SJCRH30 (cell line): ENCODE measurements at places on chromosomes 2 and 18. TPM values are rescaled to one million over a fixed set of nuclear protein-coding genes. Genes with fewer than 3 reads are reported as not detected.

GRCh38 chr2:98558852-98559530 lies 49.3 kb downstream of the COA5 start:
- H3K4me1 ChIP-seq, result no peaks in the 10 kb centered on the region
- H3K36me3 ChIP-seq, result peaks cover 5% of the 10 kb centered on the region; the same call in 1 of the 2 replicates
- no peak overlapping the region for H3K27ac ChIP-seq
- no peak overlapping the region for H3K4me3 ChIP-seq
- H3K27me3 ChIP-seq, result no peaks in the 10 kb centered on the region

GRCh38 chr2:36489281-36489680 lies 108.7 kb downstream of the FEZ2 start:
- H3K4me3 ChIP-seq, result no peak overlapping the region
- H3K27ac ChIP-seq, result no peak overlapping the region
- H3K27me3 ChIP-seq, result no peaks in the 10 kb centered on the region
- no peaks in the 10 kb centered on the region for H3K36me3 ChIP-seq
- no peak for DNase-seq

DNA sequence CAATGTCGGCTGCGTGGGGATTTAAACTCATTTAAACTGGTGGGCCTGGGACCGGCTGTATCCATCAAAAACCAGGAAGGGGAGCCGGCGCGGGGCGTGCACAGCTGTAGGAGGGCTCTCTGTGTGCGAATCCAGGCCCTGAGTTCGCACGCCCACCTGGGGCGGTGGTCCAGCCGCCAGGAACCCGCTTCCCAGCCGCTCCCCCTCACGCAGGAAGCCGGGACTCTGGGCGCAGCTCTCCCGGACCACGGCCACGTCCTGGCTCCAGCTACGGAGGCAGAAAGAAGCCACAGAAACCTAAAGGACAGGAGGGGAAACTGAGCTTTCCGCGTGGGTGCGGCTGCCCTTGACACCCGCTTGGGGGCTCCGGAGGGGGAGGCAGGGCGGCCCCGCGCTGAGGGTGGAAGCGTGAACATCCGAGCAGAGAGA lies 80.6 kb downstream of the GFPT1 start:
- H3K4me3 ChIP-seq, result no peak overlapping the region
- no peak for DNase-seq

DNA sequence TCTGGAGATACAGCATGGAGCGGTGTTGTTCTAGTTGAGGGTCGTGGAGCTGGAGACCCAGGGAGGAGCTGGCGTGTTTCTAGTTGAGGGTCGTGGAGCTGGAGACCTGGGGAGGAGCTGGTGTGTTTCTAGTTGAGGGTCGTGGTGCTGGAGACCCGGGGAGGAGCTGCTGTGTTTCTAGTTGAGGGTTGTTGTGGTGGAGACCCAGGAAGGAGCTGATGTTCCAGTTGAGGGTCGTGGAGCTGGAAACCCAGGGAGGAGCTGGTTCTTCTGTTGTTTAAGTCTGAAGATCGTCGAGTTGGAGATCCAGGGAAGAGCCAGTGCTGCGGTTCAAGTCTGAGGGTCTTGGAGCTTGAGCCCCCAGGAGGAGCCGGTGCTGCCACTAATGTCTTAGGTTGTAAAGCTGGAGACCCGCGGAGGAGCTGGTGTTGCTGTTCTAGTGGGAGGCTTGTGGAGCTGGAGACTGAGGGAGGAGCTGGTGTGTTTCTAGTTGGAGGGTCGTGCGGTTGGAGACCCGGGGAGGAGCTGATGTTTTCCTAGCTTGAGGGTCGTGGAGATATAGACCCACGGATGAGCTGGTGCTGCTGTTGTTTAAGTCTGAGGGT lies 155.3 kb downstream of the RTP5 start:
- H3K36me3 ChIP-seq, result no peaks in the 10 kb centered on the region
- no peaks in the 10 kb centered on the region for H3K4me1 ChIP-seq
- peaks cover 7% of the 10 kb centered on the region; the same call in 1 of the 2 replicates for H3K27me3 ChIP-seq
- no peak for DNase-seq

DNA sequence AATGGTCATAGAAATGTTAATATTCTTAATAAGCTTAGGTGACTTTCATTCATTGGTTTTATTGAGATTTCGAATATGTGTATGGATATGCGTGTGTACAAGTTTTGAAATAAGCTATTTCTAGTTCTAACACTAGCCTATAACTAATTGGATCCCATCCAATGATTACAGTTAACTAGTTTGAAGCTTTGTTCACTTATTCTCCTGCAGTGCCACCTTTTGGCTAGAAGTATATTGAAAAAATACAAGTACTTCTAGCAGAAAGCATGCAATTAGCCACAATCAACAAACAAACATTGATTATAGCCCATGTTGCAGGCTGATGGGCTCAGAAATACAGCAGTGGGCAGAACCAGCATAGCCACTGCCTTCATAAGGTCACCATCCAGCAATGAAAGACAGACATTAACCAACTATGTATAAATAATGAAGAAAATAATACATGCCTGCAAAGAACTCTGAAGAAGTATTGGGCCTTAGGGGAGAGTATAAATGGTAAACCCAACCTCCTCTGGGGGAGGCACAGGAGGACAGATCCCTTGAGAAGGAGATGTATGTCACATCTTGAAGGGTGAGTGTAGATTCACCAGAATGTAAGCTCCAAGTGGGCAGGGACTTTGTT lies 5.1 kb upstream of the PIEZO2 start:
- no peak for DNase-seq
- H3K4me1 ChIP-seq, result no peaks in the 10 kb centered on the region
- no peak overlapping the region for H3K27ac ChIP-seq
- H3K36me3 ChIP-seq, result no peaks in the 10 kb centered on the region
- no peak overlapping the region for H3K4me3 ChIP-seq

- H3K36me3 ChIP-seq, result no peaks in the 10 kb centered on the region
- peaks cover 41% of the 10 kb centered on the region for H3K4me1 ChIP-seq
- DNase-seq, result no peak
- no peak overlapping the region for H3K4me3 ChIP-seq
- no peaks in the 10 kb centered on the region for H3K27me3 ChIP-seq
- no peak overlapping the region for H3K27ac ChIP-seq
Measured at GRCh38 chr2:108617617-108618016, 83.3 kb downstream of the LIMS1 start.

- no peak overlapping the region for H3K4me3 ChIP-seq
- H3K27ac ChIP-seq, result no peak overlapping the region
- no peaks in the 10 kb centered on the region for H3K27me3 ChIP-seq
- no peaks in the 10 kb centered on the region; the same call in 1 of the 2 replicates for H3K4me1 ChIP-seq
- no peaks in the 10 kb centered on the region for H3K36me3 ChIP-seq
Measured at GRCh38 chr18:59885579-59886163, 14.1 kb upstream of the PMAIP1 start.

DNA sequence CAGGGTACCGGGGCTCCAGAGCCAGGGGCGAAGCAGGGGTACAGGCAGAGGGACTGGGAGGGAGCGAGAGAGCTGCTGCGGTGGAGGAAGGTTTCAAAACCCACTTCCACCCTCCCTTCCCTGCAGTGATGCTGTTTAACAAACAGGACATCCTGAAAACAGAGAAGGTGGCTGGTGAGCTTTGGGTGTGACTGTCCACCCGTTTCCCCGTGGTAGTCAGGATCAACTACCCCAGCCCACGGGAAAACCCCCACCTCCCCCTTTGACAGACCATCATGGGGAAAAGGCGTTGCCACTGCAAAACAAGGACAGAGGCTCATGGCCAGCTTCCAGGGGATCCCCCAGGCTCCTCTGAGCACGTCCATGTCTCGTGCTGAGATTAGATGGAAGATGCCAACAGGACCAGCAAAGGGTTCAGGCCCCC lies 12.9 kb downstream of the TMEM185B start:
- no peaks in the 10 kb centered on the region for H3K27me3 ChIP-seq
- DNase-seq, result no peak
- H3K27ac ChIP-seq, result no peak overlapping the region
- H3K4me1 ChIP-seq, result no peaks in the 10 kb centered on the region

DNA sequence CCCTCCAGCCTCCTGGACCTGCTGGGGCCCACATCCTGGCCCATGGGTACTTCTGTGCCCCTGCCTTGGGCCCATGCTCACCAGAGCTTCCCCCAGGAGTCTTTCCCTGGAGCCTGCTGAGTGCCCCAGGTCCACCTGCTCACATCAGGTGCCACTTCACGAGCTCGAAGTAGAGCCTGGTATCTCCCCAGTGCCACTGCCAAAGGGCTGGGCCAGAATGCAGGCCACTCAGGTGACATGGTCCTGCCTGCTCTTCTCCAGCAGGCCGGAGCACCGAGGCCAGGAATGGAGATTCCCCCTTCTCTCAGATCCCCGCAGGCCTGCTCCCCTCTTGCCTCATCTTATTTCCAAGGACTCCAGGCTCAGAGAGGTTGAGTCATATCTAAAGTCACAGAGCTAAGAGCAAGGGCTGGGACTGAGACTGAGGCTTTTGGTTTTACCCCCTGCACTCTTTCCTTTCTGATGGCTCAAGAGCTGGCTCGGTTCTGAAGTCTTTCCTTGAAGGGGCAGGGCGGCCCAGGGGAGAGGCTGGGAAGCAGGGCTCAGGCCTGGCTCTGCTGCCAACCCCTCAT lies 79.2 kb downstream of the HS1BP3 start:
- H3K4me1 ChIP-seq, result peaks cover 55% of the 10 kb centered on the region
- H3K4me3 ChIP-seq, result no peak overlapping the region
- H3K36me3 ChIP-seq, result no peaks in the 10 kb centered on the region
- H3K27ac ChIP-seq, result no peak overlapping the region
- H3K27me3 ChIP-seq, result no peaks in the 10 kb centered on the region
- DNase-seq, result no peak

DNA sequence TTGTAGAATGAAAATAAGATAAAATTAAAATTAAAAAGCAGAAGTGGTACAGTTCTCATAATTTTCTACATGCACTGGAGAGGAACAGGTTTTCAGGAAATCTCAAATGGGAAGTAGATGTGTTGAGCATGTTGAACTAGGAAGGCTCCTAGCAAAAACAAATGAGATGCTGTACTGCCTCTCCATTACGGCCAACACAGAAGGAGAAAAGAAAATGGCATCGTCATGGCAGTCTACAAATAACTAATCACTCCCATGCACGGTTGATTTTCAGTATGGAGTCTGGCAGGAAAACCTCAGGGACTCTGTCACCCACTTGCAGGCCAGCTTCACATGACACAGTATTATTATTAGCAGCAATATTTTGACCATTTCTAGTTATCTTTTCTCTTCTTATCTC lies 278.7 kb downstream of the NRXN1 start:
- H3K4me3 ChIP-seq, result no peak overlapping the region
- no peak for DNase-seq
- no peaks in the 10 kb centered on the region for H3K4me1 ChIP-seq

GRCh38 chr2:15963977-15964670 lies 23.8 kb downstream of the MYCN start:
- H3K4me1 ChIP-seq, result peaks cover 13% of the 10 kb centered on the region; the same call in 1 of the 2 replicates
- no peak overlapping the region for H3K4me3 ChIP-seq
- no peak overlapping the region for H3K27ac ChIP-seq
- DNase-seq, result no peak
- no peaks in the 10 kb centered on the region for H3K27me3 ChIP-seq

DNA sequence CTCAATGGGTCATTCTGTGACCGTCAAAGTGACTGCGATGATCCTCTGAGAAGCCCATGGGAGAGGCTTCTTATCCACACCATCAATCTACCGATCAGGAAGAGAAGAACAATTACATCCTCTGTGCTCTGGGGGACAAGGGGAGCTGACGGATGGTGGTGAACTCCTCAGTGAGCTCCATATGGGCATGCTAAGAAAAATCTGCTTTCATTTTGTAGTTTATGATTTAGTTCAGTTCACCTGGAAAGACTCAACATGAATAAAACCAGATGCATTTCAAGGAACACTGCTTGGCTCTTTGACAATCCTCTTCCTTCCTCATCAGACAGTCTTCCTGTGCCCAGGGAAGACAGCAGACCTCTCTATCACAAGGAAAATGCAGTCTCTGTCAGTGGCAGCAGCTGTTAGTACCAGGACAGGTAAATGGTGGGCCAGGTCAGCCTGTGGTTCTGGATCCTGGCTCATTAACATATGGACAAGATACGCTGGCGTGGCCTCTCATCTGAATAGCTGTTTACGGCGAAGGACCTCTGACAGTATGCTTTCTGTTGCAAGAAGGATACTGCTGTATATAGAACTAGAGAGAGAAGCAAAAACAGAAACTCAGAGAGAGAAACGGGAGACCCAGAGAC lies 176.9 kb downstream of the BCL2 start:
- H3K4me3 ChIP-seq, result no peak overlapping the region
- H3K36me3 ChIP-seq, result no peaks in the 10 kb centered on the region
- no peaks in the 10 kb centered on the region for H3K27me3 ChIP-seq
- no peak overlapping the region for H3K27ac ChIP-seq

GRCh38 chr2:162564140-162564539 lies 220.2 kb downstream of the GCA start:
- H3K27me3 ChIP-seq, result no peaks in the 10 kb centered on the region
- H3K36me3 ChIP-seq, result no peaks in the 10 kb centered on the region
- H3K4me3 ChIP-seq, result no peak overlapping the region
- H3K4me1 ChIP-seq, result no peaks in the 10 kb centered on the region
- no peak overlapping the region for H3K27ac ChIP-seq

DNA sequence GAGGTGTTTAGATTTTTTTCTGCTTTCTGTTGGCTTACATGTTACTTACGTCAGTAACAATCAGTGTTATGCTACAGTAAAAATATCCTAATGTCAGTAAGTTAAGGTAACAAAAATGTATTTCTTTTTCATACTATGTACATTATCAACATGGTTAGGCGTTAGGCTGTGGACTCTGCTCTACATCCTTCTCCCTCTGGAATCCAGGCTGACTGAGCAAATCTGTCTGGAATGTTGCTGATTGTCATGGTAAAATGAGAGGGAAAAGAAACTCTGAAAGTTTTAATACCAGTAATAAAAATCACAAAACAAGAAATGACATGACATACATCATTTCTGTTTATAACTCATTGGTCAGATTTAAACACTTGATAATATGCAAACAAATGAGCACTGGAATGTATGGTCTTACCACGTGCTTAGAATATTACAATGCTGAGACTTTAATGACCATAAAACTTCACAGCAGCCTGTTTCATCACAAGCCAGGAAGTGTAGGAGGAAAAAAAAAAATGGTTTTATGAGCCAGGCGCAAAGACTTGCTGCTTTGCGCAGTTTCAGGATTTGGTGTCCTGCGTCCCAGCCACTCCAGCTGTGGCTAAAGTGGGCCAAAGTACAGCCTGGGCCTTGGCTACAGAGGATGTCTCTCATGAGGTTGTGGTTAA lies 252.4 kb downstream of the FSIP2 start:
- no peaks in the 10 kb centered on the region for H3K27me3 ChIP-seq
- no peak overlapping the region for H3K27ac ChIP-seq
- H3K36me3 ChIP-seq, result no peaks in the 10 kb centered on the region
- no peak for DNase-seq
- H3K4me3 ChIP-seq, result no peak overlapping the region

DNA sequence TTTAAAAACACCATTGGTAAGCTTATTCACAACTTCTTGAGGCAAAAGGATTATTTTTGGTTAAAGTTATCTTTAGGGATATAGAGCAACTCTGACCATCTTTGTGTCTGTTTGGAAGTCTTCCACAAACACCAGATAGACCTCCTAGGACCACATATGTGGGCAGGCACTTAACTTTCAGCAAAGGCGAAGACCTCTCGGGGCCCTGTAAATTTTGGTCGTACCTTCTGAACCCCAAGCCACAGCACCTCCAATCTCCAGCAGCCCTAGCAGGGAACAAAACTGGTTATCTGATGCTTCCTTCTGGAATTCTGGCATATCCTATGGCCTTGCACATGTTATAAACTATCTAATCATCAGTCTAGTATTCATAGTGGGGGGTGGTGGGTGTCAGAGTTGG lies 114.8 kb downstream of the MBD5 start:
- no peaks in the 10 kb centered on the region for H3K27me3 ChIP-seq
- no peaks in the 10 kb centered on the region for H3K4me1 ChIP-seq
- no peaks in the 10 kb centered on the region for H3K36me3 ChIP-seq
- no peak overlapping the region for H3K4me3 ChIP-seq

LYPD6 gene
- total RNA-seq, result 10.4 and 11.5 TPM in 2 replicates

ZNF396 gene
- total RNA-seq, result 0.06 and 0.10 TPM in 2 replicates

SLC9A4 gene
- total RNA-seq, result 0.04 TPM in 1 of 2 replicates, not detected in the other

DSC2 gene
- total RNA-seq, result not detected in 2 replicates

NYAP2 gene
- 0.46 and 0.69 TPM in 2 replicates for total RNA-seq

RSAD2 gene
- not detected in 2 replicates for total RNA-seq

RELCH gene
- total RNA-seq, result 12.2 and 16.5 TPM in 2 replicates

POTEJ gene
- total RNA-seq, result 0.06 TPM in 1 of 2 replicates, not detected in the other

HRH4 gene
- total RNA-seq, result not detected in 2 replicates

FBXO36 gene
- total RNA-seq, result 0.08 and 0.13 TPM in 2 replicates
